Stimulated activated naive CD8-positive, alpha-beta T cell treated with anti-CD3 and anti-CD28 coated beads, Interleukin-15, Interleukin-2, amounts not matched to agents 100 U/mL and 50 U/mL, for 24 hours (primary cell): ENCODE measurements at places on chromosomes 16 and 17.

GRCh38 chr17:40490289-40490853, 11.1 kb downstream of the TNS4 start:
- DNase-seq, result no peak

GRCh38 chr16:4093495-4094126, 22.6 kb downstream of the ADCY9 start:
- DNase-seq, result no peak

- no peak for DNase-seq
Measured at GRCh38 chr17:17739388-17740066, 58.3 kb downstream of the RAI1 start.

DNA sequence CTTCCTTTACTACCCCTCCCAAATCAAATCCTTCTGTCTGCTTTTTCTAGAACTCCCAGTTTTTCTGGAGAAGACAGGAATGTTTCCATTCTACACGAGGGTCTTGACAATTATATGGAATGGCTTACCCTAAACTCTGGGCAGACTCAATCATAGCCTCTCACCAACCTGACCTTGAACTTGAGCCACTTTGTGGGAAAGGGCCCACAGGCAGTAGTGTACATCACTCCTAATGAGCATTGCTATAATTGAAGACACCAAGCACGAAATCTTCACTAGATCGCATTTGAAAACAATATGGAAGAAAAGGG, 1.6 kb upstream of the HOXB13 start:
- DNase-seq, result no peak

GRCh38 chr17:836151-836550, 54.0 kb downstream of the MRM3 start:
- no peak for DNase-seq

DNA sequence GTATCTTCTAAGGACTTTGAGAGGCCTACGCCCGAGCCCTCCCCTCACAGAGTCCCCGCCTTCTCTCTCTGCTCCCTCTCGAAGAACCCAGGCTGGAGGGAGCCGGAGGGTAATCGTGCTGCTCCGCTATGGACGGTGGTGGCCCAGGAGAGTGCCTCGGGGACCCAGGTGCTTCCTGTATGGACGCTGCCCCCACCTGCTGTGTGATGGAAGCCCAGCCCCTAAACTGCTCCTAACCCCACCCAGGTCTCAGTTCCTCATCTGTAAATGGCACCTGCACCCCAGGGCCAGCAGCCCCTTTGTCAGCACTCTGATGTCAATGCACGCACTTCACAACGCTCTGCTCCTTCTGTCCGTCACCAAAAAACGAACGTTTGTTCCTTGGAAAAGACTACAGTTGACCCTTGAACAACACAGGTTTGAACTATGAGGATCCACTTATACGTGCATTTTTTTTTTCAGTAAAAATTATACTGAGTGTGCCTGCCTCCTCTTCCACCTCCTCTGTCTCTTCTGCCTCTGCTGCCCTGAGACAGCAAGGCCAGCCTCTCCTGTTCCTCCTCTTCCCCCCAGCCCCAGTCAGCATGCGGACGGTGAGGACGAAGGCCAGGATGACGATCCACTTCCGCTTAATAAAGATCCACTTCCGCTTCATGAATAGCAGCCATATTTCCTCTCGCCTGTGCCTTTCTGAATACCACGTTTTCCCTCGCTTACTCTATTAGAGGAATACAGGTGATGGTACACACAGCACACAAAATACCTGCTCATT, 118.3 kb downstream of the BANP start:
- peak; percentile 29 for DNase-seq

- DNase-seq, result no peak
Measured at GRCh38 chr16:12524658-12525057, 279.0 kb downstream of the CPPED1 start.

DNA sequence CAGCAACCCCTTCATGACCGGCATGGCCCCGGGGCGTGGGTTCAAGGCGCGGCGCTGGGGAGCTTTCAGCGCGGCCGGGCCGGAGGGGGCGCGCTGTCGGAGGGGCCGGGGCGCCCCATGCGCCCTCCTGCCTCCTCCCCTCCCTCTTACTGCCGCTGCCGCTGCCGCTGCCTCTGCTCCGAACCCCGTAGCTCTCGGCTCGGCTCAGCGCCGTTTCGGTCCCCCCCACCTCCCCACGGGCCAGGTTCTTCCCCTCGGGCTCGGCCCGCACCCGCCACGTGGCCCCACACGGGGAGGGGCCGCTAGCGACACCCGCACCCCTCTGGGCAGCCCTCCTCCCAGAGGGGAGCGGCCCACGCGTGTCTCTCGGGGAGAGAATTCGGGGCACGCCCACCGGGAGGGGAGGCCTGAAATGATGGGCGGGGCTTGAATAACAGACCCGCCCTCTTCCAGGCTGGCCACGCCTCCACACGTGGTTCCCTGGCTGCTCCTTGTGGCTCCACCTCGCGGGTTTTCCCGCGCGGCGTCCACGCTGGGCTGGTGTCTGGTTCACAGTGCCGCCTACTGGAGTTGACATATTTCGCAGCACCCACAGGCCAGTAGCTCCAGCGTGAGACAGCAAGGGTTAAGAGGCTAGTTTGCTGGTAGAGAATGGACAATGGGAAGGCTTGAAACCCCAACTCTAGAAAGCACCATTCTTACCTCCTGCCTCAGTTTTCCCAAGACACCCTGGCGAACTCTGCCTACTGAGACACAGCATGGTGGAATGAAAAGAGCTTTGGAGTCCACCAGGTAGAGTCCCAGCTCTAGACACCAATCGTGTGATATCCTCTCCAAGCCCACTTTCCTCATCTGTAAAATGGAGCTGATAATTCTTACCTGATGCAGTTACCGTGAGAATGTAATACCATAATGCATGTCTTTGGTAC, at the start of gene KCNH4:
Gene KCNH4, minus strand, starts transcription at position 221 of the 929 bp plus-strand sequence. Its CDS starts 197 bp downstream, at position 24.
- peak; percentile 90 for DNase-seq

GRCh38 chr17:49252148-49252695, 21.6 kb upstream of the PHOSPHO1 start:
- DNase-seq, result no peak

GRCh38 chr16:68357923-68358322, 47.1 kb downstream of the PRMT7 start:
- DNase-seq, result no peak

DNA sequence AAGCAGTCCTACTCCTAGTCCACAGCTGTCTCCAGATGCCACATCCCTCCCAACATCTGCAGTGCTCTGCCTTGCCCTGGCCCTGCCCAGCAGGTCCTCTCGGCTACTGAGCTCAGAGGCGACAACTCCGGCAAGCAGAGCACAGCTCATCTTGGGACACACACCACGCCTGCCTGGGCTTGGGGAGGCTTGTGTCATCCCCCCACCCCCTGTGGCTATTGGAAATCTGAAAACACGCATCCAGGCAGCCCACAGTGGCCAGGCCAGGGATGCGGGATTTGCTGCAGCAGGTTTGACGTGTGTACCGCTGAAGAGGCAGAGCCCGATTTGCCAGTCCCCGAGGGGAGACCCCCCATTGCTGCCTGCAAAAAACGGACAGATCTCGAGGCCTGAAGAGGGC, 25.4 kb downstream of the MXRA7 start:
- no peak for DNase-seq

DNA sequence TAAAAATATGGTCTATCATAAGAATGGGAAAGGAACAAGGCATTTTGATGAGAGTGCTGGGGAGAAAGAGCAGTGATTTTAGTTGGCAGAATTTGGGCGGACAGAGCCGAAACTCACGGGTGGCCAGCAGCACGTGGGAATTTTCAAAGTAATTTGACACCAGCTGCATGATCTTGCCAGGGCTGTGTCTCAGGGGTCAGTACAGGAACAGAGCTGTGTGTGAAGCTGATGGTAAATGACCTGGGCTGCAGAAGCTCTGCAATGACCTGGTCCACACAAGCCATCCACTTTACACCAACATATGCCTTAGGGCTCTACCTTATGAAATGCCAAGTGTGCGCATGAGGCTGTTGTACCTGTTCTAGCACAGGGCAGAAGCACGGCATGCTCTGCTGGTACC, 112.0 kb downstream of the ZFHX3 start:
- no peak for DNase-seq

DNA sequence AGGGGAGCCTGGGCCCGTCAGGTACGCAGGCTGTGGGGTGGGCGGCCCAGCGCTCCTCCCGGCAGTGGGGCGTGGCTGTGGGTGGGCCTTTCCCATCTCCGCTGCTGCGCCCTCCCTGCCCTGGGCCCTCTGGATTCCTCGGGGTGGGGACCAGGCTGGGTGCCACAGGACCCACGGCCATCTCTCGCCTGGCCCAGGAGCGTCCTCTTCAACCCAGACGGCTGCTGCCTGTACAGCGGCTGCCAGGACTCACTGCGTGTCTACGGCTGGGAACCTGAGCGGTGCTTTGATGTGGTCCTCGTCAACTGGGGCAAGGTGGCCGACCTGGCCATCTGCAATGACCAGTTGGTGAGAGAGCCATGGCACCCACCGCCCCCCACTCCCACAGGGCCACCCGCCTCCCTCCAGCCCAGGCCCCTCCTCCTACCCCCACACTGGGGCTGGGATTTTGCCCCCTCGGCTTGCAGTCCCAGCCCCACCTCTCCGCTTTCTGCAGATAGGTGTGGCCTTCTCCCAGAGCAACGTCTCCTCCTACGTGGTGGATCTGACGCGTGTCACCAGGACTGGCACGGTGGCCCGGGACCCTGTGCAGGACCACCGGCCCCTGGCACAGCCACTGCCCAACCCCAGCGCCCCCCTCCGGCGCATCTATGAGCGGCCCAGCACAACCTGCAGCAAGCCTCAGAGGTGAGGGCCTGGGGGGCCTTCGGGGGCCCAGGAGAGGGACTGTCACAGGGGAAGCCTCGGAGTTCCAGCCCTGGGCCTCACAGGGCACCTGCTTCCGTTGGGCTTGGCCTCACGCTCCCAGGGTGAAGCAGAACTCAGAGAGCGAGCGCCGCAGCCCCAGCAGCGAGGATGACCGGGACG, 17.2 kb downstream of the KATNB1 start:
- DNase-seq, result no peak

- no peak for DNase-seq
Measured at GRCh38 chr17:80704381-80704819, 159.8 kb downstream of the RPTOR start.

DNA sequence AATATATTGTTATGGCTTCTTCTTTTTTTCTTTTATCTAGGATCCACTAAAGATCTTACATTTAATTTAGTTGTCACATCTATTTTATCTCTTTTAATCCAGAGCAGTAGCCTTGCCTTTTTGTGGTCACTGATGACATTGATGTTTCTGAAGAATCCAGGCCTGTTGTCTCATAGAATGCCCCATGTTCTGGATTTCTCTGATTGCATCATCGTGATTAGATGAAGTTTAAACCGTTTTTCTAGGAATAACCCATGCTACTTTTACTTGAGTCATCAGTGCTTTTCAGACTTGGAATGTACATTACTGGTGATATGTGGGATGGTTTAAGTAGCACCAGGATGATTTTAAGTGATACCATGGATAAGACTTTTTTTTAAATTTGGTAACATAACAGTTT, 106.4 kb upstream of the CES5A start:
- no peak for DNase-seq

DNA sequence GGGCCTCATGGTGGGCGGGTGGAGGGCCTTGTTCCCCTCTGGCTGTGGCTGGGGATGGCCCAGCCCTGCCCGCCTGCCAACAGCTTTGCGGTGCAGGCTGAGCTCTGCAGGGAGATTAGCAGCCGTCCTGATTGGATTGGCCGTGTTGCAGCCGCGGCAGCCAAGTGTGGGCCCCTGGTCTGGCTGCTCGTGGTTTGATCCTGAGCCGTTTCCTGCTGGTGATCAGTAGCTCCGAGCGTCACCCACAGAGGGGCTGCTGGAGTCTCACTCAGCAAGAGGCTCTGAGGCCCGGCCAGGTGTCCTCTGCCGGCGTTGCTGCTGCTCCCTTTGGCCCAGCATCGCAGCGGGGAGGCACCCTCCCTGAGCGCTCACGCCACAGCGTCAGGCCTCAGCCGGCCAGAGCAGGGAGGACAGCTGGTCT, 32.5 kb downstream of the BAIAP2 start:
- no peak for DNase-seq
